ENCODE measurements at places on chromosomes 12 and 14.
A peak's percentile ranks its signal among the peaks of the same experiment; 100 is the strongest.

DNA sequence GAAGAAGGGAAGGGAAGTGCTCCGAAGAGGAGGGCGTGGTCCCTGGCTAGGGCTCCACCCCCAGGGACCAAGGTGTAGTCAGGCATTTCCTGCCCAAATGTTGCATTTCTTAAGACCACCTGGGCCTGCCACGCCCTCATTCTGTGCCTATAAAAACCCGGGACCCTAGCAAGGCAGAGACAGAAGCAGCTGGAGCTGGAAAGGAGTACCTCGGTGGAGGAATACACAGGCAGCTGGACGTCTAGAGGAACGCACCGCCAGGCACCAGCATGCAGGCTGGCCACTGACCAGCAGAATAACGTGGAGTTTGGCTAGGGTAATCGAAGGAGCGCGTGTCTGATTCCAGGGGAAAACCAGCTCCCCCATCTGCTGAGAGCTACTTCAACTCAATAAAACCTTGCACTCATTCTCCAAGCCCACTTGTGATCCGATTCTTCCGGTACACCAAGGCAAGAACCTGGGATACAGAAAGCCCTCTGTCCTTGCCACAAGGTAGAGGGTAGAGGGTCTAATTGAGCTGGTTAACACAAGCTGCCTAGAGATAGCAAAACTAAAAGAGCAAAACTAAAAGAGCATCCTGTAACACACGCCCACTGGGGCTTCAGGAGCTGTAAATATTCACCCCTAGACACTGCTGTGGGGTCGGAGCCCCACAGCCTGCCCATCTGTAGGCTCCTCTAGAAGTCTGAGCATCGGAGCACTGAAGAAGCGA lies 21.0 kb downstream of the CFL2 start:
- no peak for DNase-seq

DNA sequence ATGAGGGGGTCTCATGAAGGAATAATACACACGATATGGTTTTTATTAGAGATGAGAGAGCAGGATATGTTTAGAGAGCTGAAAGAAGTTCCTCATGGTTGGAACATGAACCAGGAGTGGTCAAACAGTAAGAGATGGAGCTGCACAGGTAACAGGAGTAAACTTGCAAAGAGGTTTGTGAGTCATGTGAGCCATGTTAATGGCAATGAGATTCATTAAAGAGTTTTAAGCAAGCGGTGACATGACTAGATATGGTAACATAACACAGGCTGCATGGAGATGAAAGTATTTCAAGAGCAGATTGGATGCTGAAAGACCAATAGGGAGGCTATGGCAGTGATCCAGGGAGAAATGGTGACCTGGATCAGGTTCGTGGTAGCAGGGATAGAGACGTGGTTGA lies 62.6 kb upstream of the SSTR1 start:
- no peak for DNase-seq

- DNase-seq: peak; percentile 35
These were observed 6.8 kb upstream of the HNF1A start for GRCh38 chr12:120971299-120972180.

DNA sequence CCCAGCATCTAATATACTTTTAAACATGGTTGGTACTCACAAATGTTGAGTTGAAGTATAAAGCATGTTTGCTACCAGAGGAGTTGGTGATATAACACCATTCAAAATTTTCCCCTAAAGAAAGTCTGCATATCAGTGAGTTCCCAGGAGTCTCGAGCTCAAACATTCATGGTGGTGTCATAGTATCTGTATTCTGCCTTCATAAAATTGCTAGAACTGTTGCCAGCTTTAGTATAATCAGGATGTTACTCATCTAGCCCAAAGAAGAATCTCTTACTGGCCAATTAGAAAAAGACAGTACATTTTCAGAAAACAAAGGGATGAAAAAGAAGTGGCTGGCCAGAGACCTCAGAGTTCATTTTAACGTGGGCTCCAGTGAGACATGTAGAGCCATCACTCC lies 374.7 kb downstream of the KCNH5 start:
- no peak for DNase-seq

DNA sequence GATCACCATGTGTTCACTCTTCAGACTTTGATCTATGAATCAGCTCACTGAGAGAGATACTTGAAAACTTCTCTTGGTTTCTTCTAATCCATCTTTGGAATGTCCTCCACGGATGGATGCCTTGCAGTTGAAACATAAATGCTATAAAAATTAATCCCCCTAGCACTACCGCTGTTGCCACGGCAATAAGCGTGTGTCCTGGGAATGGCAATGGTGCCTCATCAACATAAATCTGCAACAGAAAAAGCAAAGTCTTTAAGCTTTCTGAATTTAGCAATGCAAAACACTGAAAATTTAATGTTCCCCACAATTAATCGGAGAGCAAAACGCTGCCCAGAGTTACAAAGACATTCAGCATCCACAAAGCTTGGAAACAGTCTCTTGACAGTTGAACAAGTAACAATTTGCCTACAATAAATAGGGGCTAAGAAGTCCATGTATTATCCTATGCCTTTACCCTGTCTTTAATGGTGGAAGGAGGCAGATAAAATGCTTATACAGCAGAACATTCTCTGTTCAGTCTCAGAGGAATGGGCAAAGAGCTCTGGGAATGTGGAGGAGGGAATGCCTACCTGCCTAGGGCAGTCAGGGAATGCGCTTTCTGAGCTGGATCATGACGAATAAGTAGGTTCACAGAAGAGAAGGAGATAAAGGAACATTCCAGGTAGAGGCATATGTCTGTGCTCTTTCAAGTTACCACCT lies 70.9 kb upstream of the PPP4R3A start:
- DNase-seq: no peak

DNA sequence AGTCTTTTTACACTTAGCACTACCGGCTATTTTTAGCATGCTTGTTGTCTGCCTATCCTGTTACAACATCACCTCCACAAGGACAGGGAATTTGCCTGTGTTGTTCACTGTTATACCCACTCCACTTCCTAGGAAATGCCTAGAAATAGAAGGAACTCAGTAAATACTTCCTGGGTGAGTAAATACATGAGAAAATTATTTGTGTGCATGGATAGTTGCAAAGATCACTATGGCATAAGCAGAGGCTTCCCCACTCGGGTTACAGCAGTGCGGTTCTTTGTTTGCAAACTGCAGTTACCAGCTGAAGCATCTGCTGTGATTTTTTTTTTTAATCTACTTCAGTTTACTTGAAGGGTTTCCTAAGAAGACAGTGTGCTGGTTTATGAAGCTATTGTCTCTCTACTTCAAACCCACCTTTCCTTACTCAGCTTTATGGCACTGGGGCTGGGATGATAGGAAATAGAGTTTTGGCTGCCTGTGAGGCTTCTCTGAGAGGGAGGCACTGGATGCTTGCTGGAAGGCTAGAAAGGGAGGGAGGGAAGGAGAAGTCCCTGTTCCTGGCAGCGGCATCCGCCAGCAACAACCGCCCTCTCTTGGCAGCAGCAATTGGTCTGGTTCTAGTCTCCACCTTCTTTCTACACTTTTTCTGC lies 29.0 kb downstream of the PDE6H start:
- no peak for DNase-seq
